Activated T-helper 9 cell treated with anti-CD3 and anti-CD28 coated beads, Interleukin-2, amount 50 U/mL, for 16 hours (primary cell): ENCODE measurements at places on chromosomes 2 and 18.

DNA sequence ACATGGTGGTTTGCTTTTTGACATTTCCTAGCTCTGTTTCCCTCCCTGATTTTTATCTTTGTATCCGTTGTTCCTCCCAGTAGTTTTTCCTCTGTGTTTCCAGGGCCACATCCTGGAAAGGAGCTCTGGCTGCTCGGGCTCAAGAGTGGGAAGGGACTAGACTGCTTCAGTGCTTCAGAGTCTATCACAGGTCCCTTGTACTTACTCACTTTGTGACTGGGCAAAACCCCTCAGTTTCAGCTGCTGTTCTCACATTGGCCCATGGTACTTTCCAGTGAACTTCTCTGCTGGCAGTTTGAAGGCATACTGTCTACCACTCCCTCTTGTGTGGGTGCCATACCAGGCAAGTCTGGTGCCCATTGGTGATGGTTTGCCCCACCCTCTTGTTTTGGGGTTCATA, 7.5 kb upstream of the STAMBP start:
- no peak for DNase-seq

GRCh38 chr2:68185541-68186164, 28.0 kb downstream of the PNO1 start:
- DNase-seq: peak; percentile 44

DNA sequence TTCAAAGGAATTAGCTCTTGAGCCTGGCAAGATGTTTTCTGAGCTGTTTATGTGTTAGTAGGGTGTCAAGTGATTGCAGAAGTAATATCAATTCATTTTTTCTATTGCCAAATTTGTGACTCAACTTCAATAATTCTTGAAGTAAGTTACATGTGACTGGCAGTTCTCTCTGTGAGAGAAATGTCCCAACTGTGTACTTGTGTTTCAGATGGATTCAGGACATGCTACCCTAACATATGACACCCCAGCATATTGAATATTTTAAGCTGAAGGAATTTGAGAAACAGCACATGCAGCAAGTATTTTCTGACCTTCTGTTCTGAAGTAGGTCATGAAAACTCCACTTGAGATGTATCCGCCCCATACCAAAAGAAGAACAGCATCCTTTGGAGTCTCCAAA, 263.6 kb downstream of the XIRP2 start:
- no peak for DNase-seq

DNA sequence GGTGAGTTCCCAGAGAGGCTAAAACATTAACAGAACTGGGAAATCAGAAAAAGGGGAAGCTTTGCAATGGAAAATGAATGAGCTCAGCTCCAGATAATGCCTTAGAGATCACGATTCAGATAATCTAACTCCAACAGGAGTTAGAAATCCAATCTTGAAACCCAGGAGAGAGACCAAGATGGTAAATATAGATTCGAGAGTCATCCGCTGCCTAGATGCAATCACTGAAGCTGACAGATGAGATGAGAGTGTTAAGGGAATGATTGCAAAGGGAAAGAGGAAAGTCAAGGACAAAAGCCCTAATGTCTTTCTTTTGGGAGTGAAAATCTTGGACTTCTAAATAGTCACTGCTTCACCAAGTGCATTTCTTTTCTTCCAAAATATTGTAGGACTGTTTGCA, 722.0 kb downstream of the EPHA4 start:
- DNase-seq: no peak

DNA sequence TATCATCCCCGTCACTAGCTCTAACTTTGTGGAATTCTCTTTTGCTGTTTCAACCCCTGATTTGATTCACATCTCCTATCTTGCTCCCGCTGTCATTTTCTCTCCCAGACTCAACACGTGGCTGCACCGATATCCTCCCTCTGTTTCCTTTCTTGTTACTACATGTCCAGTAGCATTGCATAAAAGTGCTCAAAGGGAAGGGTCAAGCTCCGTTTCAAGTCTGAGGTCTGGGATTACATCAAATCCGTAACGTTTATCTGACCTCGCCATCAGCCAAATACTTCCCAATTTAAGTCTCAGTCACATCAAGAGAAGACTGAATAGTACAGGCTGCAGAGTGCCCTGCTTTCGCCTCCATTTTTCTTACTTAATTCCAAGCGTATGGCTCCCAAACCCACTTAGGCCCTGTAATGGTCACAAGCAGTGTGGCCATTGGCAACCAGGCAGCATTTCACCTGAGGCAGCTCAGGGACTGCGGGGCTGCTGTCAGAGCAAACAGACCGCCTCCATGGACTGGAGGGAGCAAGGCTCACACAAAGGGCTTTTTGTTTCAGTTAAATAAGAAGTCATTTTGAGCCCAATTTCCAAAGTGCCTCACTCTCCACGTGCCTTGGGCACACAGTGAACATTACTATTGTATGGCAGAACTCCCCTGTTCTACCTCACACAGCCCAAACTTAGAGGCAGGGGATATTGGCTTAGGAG, 217.8 kb downstream of the BCL11A start:
- DNase-seq: no peak

DNA sequence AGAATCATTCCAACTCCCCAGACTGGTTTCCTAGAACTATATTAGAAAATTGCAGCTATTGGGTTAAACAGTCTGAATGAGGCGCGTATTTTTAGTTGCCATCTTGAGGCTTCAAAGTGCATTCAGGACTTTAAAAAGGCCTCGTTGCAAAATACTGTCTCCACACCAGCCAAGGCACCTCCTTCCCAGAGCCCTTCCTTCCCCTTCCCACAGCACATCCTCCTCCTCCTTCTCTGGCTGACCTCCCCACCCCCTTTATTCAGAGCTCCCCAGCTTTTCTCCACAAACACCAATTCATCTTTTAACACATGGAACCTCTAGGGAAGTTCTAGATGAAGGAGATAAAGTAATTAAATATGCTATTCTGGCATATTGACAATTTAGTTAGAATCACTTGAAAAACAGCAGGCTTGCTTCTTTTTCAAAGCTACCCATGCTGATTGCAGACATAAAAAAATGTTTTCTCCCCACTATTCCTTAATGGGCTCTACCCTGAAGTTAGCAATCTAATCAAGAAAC, 90.3 kb downstream of the RTP5 start:
- DNase-seq: no peak

DNA sequence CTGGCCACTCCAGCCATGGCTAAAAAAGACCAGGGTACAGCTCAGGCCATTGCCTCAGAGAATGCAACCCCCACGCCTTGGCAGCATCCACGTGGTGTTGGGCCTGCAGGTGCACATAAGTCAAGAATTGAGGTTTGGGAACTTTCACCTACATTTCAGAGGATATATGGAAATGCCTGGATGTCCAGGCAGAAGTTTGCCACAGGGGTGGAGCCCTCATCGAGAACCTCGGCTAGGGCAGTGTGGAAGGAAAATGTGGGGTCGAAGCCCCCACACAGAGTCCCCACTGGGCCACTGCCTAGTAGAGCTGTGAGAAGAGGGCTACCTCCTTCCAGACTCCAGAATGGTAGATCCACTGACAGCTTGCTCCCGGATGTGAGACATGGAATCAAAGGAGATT, 477.3 kb downstream of the LPIN1 start:
- DNase-seq: no peak

DNA sequence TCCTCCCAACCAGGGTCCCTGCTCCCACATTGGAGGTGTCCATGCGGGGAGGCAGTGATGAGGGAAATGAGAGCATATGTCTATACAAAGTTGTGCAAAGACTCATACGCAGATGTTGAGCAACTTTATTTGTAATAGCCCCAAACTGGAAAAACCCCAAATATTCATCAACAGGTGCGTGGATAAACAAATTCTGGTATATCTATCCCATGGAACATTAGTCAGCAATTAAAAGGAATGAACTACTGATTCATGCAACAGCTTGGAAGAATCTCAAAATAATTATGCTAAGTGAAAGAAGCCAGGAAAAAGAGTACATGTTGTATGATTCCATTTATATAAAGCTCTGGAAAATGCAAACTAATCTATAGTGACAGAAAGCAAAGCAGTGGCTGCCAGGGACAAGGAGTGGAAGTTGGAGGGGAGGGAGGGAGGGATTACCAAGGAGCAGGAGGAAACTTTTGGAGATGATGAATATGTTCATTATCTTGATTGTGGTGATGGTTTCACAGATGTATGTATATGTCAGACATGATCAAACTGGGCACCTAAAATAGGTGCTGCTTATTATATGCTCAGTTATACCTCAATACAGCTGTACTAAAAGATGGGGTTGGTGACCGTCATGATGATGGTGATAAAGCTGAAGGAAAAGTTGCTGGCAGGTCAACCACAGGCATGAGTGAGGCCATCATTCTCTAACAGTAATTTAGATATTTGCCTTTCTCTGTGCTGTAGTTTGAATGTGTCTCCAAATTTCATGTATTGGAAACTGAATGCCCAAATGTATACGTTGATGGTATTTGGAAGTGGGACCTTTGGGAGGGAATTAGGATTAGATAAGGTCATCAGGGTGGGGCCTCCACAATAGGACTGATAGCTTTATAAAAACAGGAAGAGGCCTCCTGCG, 270.9 kb downstream of the CYP26B1 start:
- no peak for DNase-seq

- DNase-seq: peak; percentile 47
Observed at GRCh38 chr2:70919672-70920366, 15.9 kb upstream of the ATP6V1B1 start.

- DNase-seq: no peak
Observed at GRCh38 chr18:48649231-48649630, 110.4 kb downstream of the CTIF start.

- no peak for DNase-seq
Observed at GRCh38 chr2:187055463-187055862, 206.5 kb upstream of the ZSWIM2 start.

DNA sequence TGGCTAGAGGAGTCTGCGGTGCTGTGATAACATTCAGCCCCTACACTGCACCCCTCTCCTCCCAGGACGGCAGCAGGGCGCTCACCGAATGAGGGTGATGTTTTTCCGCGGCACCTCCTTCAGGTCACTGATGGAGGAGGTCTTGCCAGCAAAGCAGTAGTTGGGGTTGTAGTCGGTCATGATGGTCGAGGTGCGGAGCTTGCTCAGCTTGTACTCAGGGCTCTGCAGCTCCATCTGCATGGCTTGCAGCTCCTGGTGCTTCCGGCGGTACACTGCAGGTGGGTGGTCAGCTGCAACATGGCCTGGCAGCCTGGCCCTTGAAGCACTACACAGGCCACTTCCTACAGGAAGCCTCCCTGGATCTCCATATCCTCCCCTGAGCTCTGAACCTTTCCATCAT, 108.0 kb downstream of the CLIP4 start:
- DNase-seq: no peak

DNA sequence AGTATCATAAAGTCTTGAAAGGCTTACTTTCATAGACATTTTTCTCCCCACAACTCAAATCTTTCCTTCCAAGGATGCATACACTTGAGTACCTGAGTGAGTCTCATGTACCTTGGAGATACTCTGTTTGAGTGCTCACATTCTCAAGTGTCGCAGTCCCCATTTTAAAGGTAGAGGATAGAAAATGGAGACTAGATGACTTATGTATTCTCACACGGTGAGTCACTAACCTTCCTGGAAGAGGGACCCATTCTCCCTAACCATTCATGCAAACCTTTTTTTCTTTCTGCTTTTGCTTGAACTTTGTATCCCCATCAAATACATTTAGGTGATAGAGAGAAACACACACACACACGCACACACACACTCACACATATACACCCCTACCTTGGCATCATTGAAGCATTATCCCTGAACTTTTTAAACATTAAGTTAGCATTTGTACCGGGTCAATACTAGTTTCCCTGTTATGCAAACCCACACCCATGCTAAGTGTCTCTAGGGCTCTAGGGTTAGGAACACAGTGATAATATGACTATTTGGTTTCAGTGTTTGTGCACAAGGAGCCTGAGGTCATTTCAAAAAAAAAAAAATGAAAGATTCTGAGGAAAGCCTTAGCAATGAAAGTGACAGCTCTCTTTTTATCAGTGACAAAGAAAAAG, 236.2 kb downstream of the IKZF2 start:
- no peak for DNase-seq

GRCh38 chr2:237565974-237566373, 400 bp upstream of the PRLH start:
- no peak for DNase-seq

- no peak for DNase-seq
Observed at GRCh38 chr2:11031876-11032275, 120.1 kb downstream of the KCNF1 start.

DNA sequence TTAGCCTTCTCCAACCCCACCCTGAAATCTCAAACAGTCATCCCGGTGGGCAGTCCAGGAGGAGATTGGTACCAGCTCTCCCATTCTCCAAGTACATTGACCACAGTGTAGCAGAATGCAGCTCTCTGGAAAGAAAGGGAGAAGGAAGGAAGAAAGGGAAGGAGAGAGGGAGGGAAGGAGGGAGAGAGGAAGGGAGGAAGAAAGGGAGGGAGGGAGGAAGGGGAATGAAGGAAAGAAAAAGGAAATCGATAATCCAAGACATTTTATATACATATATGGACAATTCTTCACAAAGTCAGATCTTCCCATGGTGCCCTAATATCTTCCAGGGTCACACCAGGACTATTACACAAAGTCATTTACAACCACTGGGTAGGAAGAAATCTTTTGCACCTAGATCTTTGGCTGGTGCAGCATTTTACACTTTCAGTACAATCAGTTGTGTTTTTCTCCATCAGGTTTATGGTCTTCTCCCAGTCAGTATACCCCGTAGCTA, 58.8 kb downstream of the ARHGEF33 start:
- DNase-seq: no peak

DNA sequence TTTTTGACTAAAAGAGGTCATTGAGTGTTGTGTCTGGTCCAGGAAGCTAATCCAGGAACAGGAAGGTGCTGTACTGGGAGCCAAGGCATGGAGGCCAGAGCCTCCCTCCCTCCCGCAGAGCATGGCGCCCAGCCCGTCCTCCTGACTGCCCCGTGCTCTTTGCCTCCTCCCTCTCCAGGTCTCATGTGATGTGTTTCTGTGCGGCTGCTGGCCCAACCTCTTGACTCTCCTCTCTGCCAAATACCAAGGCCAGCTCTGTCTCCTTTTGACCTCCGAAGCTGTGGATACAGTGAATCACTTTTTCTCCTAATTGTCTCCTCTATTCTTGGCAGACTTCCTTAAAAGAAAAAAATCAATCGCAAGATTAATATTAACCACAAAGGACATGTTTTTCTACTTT, 284.1 kb downstream of the PHLPP1 start:
- DNase-seq: no peak

DNA sequence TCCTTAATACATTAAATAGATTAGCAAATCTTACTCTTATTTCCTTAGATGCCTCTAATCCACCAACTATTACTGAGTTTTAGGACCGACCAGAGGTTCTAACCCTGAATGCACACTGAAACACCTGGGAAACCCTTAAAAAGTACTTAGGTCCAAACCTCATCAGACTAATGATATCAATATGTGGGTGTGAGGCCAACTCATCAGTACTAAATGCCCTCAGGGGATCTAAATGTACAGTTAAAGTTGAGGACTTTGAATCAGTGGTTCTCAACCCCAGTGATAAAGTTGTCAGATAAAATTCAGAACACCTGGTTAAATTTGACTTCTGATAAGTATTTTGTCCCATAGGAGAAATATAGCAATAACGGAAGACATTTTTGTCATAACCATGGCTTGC, 20.9 kb downstream of the MMADHC start:
- no peak for DNase-seq

GRCh38 chr18:57574866-57575265, 11.6 kb downstream of the FECH start:
- no peak for DNase-seq

GRCh38 chr18:25077038-25077943, 274.7 kb downstream of the ZNF521 start:
- DNase-seq: no peak
